ENCODE measurements at places on chromosomes 12 and 14.

DNA sequence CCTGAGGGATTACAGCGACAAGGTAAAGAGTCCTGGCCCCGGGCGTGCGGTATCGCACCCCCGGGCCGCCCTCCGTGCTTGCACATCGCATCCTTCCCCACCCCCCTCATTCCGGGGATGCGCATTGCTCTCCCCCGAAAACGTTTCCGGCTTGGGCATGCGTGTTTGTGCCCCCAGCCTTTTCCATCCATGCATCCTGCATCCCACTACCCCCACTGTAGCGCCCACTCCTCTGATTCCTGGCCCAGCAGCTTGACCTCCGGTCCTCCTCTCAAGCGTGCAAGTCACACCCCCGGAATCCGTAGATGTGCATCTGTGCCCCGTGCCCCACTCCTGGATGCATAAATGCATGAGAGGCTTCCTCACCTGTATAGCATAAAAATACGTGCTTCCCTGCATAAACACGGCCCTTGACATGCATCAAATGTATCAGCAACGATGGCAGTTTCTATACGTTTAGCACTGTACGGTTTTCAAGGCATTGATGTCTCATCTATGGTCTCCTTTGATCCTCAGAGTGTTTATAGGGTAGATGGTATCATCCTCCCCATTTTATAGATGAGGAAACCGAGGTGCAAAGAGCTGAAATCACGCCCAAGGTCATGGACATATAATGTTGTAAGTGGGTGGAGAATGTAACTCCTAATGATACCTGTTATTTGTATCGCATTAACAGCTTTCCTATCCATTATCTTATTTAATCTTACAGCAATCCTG lies 484 bp downstream of the RIC8B start:
- DNase-seq = no peak

DNA sequence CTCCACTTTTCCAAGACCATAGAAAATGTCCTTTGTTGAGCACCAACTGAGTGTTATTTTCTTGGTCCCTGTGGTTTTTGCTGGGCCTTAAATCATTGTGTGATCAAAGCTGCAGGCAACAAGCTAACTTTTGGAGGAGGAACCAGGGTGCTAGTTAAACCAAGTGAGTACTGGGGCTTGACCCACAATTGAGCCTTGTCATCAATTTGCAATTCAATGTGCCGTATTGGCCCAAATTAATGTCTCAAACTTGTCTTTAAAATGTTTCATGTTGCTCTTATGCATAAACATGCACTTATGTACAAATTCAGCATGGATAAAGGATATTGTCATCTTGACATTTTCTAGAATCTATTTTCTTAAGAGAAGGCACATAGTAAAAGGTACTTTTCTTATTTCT lies 62.3 kb downstream of the DAD1 start:
- DNase-seq = no peak

- DNase-seq = no peak
Observed at GRCh38 chr12:111650912-111651311, 34.8 kb downstream of the BRAP start.

DNA sequence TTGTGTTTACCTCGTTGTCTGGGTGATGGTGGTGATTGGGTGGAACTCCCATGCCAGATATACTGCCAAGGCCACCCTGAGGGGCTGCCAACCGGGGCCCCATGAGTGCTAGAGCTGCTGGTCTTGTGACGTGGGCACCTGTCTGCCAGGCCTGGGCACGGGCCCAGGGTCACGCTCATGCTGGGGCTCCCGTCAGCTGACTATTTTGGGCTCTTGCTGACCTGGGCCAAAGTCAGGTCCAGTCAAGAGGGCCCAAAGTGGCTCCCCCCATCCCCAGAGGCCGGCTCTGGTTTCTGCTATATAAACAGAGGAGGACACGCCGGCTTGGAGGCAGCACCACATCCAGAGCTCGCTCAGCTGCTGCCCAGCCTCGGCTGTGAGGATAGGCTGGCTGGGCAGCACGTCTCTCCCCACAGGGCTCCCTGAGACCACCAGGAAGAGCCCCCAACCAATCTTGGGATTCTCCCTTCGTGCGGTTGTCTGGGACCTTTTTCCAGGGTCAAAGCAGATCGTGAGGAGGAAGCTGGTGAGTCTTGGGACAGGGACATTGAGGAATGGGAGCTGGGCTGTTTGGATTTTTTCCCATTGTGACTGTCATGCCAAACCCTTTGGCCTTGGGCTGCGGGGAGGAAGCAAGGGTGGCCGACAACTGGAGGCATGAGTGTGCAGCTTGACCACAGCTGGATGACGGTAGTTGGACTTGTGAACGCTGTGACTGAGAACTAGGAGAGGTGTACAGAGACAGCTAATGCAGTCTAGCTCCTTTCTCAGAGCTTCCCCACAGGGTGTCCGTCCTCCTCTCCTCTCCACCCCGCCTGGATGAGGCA lies 7.6 kb upstream of the NR4A1 start:
- no peak for DNase-seq

- no peak for DNase-seq
Observed at GRCh38 chr12:57717131-57717530, 21.4 kb downstream of the AGAP2 start.
